Left forelimb (tissue), 1 donor: ENCODE measurements at places on chromosomes 16 and 17.

GRCh38 chr16:12329246-12329995 lies 352.9 kb downstream of the SNX29 start:
- DNase-seq, result no peak

GRCh38 chr16:88282564-88283395 lies 100.0 kb upstream of the ZNF469 start:
- no peak for DNase-seq

DNA sequence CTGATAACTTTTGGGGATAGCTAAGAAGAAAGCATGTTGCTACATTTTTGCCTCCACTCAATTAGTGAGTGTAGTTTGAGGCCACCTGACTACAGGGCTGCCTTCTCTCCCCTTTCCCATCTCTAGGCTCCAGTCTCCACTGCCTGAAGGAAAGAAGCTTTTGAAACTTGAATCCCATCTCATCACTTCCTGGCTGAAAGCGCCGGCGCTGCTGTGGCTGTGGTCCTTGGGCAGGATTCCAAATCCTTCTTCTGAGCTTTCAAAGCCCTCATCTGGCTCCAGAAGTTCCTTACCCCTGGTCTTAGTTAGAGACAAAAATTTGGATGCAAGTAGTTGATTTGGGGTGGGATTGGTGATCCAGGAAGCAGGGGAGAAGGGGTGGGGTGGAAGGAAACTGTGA lies 119.4 kb downstream of the FOXL1 start:
- DNase-seq, result no peak

GRCh38 chr17:75693500-75694481 lies 26.7 kb downstream of the SAP30BP start:
- no peak for DNase-seq

DNA sequence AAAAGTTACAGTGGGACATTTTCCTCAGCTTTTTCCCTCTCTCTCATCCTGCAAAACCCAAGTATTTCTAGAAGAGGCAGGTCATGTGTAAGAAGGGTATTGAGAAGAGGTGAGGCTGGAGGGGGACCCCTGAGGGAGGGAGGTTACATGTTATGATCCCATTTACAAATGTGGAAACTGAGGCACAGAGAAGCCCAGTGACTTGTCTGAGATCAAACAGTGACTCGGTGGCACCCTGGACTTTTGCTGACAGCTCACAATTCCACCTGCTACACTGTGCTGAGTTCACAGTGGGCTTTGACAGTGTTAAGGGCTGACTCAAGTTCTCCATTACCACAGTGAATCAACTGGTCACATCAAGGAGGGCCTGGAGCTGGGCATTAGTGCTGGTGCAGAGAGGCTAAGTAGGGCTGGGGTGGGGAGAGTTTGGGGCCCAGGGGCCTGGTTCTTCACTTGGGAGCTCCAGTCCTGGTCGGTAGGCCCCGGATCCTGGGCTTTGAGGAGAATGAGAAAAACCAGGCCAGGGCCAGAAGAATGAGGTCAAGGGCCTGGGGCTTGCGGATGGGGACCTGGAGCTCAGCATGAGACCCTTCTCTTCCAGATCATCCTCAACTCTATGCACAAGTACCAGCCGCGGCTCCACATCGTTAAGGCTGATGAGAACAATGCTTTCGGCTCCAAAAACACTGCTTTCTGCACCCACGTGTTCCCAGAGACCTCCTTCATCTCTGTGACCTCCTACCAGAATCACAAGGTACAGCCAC lies 26.0 kb downstream of the TBX4 start:
- DNase-seq, result peak; percentile 31

- no peak for DNase-seq
These were observed 4.4 kb downstream of the SEC14L1 start for GRCh38 chr17:77145224-77145611.

GRCh38 chr16:11263737-11264136 lies 5.4 kb downstream of the TNP2 start:
- no peak for DNase-seq

GRCh38 chr17:81245024-81245664 lies 6.0 kb downstream of the NDUFAF8 start:
- DNase-seq, result no peak

DNA sequence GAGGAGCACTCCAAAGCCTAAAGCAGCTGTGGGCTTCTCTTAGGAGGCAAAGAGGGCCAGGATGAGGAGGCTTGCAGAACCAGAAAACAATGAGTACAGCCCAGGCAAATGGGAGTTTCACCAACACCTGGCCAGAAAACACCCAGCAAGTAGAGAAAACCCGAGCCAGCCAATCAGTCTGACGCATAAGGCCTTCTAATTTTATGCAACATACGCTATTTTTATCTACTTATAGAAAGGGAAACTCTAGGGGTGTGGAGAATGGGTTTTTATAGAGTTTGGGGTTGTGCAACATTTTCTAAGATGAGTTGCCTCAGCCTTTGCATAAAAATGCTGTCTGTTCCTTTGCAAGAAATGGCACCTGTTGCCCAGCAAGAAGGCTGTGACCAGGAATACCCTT lies 529.0 kb upstream of the CDH5 start:
- peak; percentile 17 for DNase-seq
